Cardiac atrium fibroblast (primary cell): ENCODE measurements at places on chromosomes 11 and 22. TPM values are rescaled to one million over a fixed set of nuclear protein-coding genes. Genes with fewer than 3 reads are reported as not detected.

Gene CAPRIN1
- total RNA-seq = 132 and 150 TPM in 2 replicates

Gene HPS4
- 9.9 and 17.9 TPM in 2 replicates for total RNA-seq

Gene SPDYC
- total RNA-seq = not detected in 2 replicates

Gene PNPLA5
- total RNA-seq = not detected in 2 replicates

Gene PTPN5
- total RNA-seq = not detected in 2 replicates

Gene ESRRA
- total RNA-seq = 39.2 and 43.6 TPM in 2 replicates

Gene OR8G5
- not detected in 2 replicates for total RNA-seq

Gene TRIM21
- 15.3 and 18.3 TPM in 2 replicates for total RNA-seq

Gene CCDC179
- not detected in 2 replicates for total RNA-seq

Gene MYBPC3
- not detected in 2 replicates for total RNA-seq

Gene POU2AF3
- not detected in 2 replicates for total RNA-seq

Gene OR52E8
- not detected in 2 replicates for total RNA-seq

Gene ZNF280B
- total RNA-seq = 0.72 and 1.5 TPM in 2 replicates

Gene MPEG1
- under 0.01 TPM in 1 of 2 replicates, not detected in the other for total RNA-seq

Gene IL10RA
- not detected in 2 replicates for total RNA-seq

Gene OR52N4
- total RNA-seq = not detected in 2 replicates

Gene PRODH
- not detected in 2 replicates for total RNA-seq

Gene TMEM86A
- total RNA-seq = 0.54 and 2.1 TPM in 2 replicates

Gene NCAM1
- total RNA-seq = 0.18 and 2.8 TPM in 2 replicates

Gene PATE2
- total RNA-seq = not detected in 2 replicates

Gene TRIM49D1
- not detected in 2 replicates for total RNA-seq

Gene LRRC74B
- total RNA-seq = not detected in 2 replicates

Gene OVOL1
- total RNA-seq = not detected in 2 replicates

Gene SLC22A12
- total RNA-seq = not detected in 2 replicates

Gene IGSF9B
- 0.65 TPM in 1 of 2 replicates, not detected in the other for total RNA-seq

Gene CYTH4
- total RNA-seq = not detected in 2 replicates

Gene KCNJ1
- total RNA-seq = not detected in 2 replicates

Gene MAJIN
- total RNA-seq = not detected in 2 replicates

Gene DRAP1
- total RNA-seq = 122 and 141 TPM in 2 replicates
